ENCODE measurements at places on chromosomes 1 and 21.

GRCh38 chr1:26055041-26055440, 9.1 kb upstream of the SLC30A2 start:
- no peak for DNase-seq

DNA sequence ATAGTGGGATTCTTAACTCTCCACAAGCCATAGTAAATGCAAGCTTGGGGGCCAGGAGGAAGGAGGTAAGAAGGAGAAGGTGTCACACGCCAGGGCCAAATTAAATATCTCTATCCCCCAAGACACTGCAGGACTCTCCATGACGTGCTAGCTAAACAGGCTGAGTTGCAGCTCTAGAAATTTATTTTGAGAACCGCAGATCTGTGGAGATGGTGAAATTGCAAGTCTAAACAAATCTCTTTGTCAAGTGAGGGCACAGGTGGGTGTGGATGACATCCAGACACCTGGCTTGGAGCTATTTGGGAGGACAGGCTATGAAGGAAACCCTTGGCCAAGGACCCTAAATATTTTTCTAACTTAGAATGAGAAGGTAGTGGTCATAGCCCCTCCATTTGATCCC, 39.5 kb upstream of the USP1 start:
- no peak for DNase-seq

DNA sequence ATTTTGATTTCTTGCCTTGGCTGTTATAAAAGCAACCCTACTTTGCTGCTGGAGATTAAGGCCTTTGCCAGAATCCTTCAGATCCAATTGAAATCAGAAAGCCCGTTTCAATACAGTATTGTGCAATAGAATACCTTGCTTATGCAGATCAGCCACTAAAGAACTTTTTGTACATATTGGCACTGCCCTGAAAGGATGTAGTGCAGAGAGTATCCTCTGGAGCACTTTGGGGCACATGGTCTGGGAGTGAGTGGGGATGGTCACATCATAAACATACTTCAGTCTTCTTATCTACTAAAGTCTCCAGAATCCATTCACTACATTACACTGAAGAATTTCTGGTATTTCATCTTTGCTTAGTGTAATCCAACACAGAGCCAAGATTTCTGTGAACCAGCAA, 189.0 kb downstream of the CENPF start:
- DNase-seq: no peak

DNA sequence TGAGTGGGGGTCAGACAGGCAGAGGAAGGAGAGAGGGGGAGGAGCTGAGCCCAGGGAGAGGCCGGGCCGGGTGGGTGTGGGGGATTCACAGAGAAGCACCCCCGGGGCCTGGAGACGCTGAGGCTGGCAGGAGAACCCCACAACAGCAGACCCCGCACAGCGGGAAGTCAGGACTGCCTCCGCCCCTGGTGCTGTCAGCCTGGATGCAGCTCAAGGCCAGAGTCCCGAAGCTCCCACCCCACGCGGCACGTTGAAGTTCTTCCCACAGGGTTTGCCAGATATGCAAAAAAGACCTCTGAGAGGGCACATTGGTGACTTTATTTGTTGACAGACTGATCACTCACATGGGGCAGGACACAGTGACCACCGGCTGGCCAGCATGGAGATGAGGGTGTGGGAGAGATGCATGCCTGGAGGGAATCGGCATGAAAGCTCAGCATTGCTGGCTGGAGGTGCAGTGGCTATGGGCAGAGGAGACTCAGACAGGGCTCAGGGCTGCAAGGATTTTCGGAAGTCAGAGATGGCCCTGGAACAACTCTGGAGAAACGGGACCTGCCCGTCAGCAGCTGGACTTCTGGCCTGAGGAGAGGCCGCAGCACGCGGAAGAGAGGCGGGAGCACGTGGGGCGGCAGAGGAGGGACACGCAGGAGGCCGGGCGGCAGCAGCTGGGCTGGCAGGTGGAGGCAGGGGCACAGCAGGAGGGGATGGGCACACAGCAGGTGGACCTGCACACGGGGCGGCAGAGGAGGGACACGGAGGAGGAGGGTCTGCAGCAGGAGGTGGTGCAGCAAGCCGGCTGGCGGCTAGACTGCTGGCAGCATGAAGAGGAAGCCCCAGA, 885 bp downstream of the KRTAP10-3 start:
- no peak for DNase-seq

- DNase-seq: no peak
These were observed 76.3 kb upstream of the CSF3R start for GRCh38 chr1:36559061-36559460.

- no peak for DNase-seq
These were observed 33.0 kb downstream of the APP start for GRCh38 chr21:26137379-26138060.

DNA sequence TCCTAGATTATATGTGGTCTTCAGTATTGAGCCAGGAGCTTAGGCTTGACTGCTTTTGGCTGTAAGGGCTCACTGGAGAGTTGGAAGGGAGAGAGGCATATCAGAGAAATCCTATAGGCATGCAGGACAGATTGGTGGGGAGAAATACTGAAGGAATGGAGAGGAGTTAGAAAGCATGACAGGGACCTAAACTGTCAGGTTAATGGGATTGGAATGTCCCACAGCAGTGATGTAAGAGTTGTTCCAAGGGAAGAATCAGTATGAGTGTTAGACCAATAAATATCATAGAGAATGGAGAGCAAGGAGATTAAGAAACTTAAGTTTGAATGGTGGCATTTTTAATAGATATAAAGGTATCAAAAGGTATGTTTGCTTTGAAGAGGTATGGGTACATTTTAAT, 39.7 kb downstream of the SLC35A3 start:
- DNase-seq: no peak

- DNase-seq: no peak
These were observed 20.9 kb upstream of the CDCP2 start for GRCh38 chr1:54173681-54174080.

- DNase-seq: no peak
These were observed 515.8 kb downstream of the PTPRU start for GRCh38 chr1:29752141-29752540.

- DNase-seq: no peak
These were observed 8.8 kb downstream of the ARID1A start for GRCh38 chr1:26704629-26705028.

DNA sequence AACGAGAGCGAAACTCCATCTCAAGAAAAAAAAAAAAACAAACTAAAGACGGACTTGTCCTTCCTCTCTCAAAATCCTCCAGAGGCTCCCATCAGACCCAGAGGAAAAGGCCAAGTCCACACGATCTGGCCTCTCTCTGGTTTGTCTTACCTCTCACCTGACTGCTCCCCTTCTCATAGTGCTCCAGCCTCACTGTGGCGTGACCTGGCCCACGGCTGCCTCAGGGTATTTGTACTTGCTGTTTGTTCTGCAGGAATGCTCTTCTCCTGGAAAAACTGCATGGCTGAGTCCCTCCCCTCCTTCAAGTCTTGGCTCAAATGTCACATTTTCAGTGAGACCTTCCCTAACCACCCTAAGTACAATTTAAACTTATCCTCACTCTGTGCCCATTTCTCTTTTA, 8.0 kb upstream of the BRWD1 start:
- no peak for DNase-seq

DNA sequence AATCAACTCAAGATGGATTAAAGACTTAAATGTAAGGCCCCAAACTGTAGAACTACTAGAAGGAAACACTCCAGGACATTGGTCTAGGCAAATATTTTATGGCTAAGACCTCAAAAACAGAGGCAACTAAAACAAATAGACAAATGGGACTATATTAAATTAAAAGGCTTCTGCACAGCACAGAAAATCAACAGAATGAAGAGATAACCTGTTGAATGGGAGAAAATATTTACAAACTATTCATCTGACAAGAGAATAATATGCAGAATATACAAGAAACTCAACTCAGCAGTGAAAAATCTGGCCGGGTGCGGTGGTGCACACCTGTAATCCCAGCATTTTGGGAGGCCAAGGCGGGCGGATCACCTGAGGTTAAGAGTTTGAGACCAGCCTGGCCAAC, 84.1 kb upstream of the HNRNPU start:
- no peak for DNase-seq

All from NCI-H1417 treated with DMSO at 0.1 percent for 48 hours (cell line).